Endothelial cell of coronary artery (primary cell): ENCODE measurements at places on chromosomes 13 and 19. TPM values are rescaled to one million over a fixed set of nuclear protein-coding genes. Genes with fewer than 3 reads are reported as not detected.

LYL1 gene
- total RNA-seq: 48.0 and 58.7 TPM in 2 replicates

CYP4F3 gene
- total RNA-seq: not detected in 2 replicates

KLK11 gene
- not detected in 2 replicates for total RNA-seq

PDX1 gene
- not detected in 2 replicates for total RNA-seq

PGLYRP1 gene
- not detected in 2 replicates for total RNA-seq

PRODH2 gene
- not detected in 2 replicates for total RNA-seq

ZMYM2 gene
- 42.3 and 57.6 TPM in 2 replicates for total RNA-seq

OVOL3 gene
- not detected in 2 replicates for total RNA-seq

ZNF709 gene
- 2.6 and 3.6 TPM in 2 replicates for total RNA-seq

C3 gene
- 0.09 TPM in 2 replicates for total RNA-seq

CFD gene
- 0.28 and 1.4 TPM in 2 replicates for total RNA-seq

CD79A gene
- 0.09 TPM in 2 replicates for total RNA-seq

RASL11A gene
- 1.7 and 1.9 TPM in 2 replicates for total RNA-seq

IGSF23 gene
- total RNA-seq: 0.27 and 0.28 TPM in 2 replicates

SIGLEC12 gene
- total RNA-seq: not detected in 2 replicates

MADCAM1 gene
- under 0.01 TPM in 1 of 2 replicates, not detected in the other for total RNA-seq

KIR2DL3 gene
- total RNA-seq: not detected in 2 replicates

ZNF616 gene
- 6.8 and 8.6 TPM in 2 replicates for total RNA-seq

MAST1 gene
- total RNA-seq: 0.09 and 0.36 TPM in 2 replicates

ODAD3 gene
- 0.09 and 0.28 TPM in 2 replicates for total RNA-seq
